ENCODE measurements at places on chromosomes 1 and 21.
A peak's percentile ranks its signal among the peaks of the same experiment; 100 is the strongest.

GRCh38 chr1:56921479-56921878 is 44.3 kb downstream of the C8B start:
- DNase-seq, result no peak

DNA sequence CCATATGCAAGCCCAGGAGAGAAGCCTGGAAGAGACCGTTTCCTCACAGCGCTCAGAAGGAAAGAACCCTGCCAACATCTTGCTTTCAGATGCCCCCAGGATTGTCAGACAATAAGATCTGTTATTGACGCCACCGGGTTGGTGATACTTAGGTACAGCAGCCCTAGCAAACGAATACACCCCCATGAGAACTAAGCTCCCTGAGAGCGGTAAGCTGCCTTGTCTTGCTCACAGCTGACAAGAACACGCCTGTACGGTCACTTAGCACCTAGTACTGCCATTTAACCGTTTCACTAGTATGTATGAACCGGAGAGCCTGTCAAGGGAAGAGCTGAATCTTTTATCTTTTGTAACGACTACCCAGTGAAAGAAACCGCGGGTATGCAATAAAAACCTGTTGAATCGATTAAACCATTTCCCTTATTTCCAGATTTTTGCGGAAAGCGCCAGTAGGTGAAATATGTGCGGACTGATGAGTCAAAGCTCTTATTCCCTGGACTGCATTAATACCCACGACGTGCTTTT is 619 bp upstream of the ZBTB8B start:
- DNase-seq, result no peak

GRCh38 chr21:46431884-46432488 is 26.7 kb upstream of the DIP2A start:
- DNase-seq, result no peak

DNA sequence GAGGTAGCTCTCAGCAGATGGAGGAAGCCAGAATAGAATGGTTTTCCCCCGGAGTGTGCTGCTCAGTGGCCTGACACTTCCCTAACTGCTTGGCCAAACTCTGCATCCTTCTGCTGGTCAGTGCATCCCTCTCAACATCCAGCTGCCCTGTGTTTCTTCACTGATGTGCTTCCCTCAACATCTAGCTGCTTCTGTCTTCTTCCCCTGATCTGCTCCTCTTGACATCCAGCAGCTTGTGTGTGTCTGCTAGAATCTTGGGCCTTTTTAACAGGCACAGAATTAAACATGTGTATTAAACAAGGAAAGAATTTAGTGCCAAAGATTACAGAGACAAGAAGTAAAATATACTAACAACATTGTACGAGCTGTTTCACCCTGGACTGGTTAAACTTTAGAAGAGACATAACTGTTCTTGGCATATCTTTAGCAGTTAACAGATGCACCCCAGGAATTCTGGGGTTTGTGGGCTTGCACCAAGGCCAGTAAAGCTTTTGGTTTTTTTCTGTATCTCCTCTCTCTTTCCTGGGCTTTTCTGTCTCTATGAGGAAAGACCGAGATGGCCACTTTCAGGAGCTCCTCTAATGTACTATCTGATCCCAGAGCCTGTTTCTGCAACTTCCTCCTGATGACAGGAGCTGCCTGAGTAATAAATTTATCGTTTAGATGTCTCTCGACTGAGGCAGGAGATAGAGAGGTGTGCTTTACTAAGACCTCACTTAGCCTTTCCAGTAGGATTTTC is 34.8 kb upstream of the HSD3B1 start:
- no peak for DNase-seq

- DNase-seq, result no peak
Measured at GRCh38 chr1:16978567-16979474, 1.6 kb downstream of the MFAP2 start.

DNA sequence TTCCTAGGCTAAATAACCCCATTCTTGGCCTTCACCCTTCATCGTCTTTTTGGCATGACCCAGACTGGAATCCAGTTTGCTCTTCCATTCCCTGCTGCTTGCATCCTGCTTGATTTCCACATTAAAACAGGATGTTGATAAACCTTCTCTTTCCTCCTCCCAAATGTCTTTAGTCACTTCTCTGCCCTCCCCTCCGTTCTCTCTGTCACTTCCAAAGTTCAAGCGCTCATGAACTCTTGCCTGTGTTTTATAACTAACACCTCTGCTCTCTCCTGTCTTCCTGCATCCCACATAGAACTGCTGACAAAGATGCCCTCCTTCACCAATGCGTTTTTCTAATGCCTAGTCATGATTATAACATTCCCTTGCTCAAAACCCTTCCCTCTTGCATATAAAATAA is 65.6 kb upstream of the SLC44A3 start:
- no peak for DNase-seq

DNA sequence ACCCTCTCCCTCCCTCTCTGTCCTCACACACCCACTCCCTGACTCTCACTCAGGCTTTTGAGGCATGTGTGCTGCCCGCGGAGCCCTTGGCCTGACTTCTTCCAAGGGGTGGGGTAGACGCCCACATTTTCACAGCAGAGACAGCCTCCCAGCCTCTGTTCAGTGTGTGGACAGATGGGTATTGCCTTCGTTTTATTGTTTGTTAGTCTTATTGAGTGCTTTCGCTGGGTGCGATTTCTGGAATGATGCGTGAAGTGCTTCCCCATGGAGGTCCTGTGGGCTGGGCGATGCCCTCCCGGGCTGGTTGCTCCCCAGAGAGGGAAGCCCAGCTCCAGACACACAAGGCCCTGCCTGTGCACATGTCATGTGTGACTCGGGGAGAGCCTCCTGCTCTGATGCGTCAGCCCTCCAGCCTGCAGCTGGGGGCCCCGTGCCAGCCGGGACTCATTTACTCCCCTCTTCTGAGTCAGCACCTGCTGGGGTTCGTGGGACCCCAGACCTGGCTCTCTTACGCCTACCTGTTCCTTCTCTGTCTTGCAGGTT is 14.7 kb downstream of the PDXK start:
- no peak for DNase-seq

DNA sequence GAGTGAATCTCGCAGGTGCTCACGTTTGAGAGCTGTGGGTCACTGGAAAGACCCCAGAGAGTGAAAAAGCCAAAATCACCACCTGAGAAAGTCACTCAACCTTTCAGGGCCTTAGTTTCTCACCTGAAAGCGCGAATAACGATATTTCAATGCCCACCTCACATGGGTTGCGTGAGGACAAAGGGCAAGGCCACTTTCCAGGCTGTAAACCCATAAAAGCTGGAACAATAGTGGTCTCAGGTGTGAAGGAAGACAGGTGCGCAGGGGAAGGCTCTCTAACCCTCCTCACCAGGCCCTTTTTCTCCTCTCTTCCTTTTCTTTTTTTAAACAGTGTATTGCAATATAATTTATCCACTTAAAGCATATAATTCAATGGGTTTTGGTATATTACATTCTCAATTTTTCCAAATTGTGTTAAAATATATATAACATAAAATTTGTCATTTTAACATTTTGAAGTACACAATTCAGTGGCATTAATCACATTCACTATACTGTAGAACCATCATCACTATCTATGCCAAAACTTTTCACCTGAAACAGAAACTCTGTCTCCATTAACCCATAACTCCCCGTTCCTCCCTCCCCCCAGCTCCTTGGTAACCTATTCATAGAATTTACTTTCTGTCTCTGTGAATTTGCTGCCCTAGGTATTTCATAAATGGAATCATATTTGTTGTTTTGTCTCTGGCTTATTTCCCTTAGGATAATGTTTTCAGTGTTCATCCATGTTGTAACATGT is 118.4 kb upstream of the TNR start:
- no peak for DNase-seq

- DNase-seq, result no peak
Measured at GRCh38 chr1:224435999-224436398, 1.4 kb upstream of the WDR26 start.

DNA sequence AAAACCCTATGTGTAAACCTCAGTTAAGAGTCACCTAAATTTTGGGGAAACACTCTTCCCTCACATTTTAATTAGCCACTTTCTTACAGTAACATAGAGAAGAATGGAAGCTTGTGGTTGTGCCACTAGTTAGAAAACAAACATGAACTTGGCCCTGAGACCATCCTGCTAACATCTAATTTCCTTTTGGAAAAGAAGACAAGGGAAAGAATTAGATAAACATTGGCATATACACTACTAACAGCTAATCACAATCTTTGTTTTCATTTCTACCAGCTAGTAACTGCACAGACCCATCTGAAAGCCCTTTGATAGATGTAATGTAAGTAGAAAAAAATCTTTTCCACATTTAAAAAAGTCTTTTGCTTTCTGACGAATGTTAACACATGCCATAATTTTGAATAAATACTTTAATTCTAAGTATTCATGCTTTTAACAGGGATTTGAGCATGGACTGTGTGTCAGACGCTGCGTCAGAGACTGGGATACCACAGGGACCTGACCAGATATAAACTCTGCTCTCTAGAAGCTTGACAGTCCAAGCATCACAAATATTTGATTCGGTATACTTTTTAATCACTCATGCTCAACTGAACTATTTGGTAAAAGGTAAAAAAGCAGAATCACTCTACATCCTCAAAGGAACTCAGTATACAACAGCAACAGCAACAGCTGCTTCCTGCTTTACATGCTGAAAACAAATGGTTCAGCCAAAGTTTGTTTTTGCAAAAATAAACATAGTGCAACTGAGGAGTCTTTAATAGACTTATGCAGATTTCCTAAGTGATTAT is 30.2 kb downstream of the DPH5 start:
- no peak for DNase-seq

- DNase-seq, result peak; percentile 62
Measured at GRCh38 chr1:15412175-15412800, 2.6 kb downstream of the EFHD2 start.

DNA sequence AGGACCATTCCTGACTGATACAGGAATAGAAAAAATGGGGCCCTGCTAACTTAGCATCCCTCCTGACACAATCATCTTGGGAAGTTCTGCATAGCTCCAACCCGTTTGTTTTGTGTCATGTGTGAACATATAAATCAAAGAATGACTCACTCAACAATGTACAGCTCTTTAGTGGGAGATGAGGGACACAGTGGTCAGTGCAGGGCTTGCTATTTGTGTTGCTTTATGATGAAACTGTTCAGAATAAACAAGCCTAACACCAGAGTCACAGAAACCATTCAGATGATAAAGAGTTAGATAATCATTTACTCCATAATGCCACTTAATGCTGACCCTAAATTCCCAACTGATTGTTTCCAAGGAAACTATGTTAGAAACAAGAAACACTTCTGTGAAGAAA is 154.2 kb upstream of the ZNHIT6 start:
- no peak for DNase-seq

- DNase-seq, result no peak
Measured at GRCh38 chr1:46187106-46187869, 10.9 kb downstream of the POMGNT1 start.

GRCh38 chr1:74834261-74834660 is 101.3 kb downstream of the TYW3 start:
- no peak for DNase-seq

DNA sequence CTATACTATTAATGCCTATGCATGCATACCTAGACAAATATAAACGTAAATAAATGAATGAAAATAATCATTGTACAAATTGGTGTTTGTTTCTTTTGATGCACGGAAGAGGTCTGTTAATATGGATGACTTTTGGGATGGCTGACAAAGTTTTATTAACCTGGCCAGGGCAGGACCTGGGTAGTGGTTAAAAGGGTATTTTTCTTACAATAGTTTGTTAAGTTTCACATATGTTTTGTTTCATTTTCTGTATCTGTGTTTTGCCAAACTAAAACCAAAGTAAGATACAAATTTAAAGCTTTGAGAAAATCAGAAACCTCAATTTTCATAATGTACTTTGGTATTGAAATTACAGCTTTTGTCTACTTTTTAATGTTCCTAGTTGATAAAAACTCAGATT is 222.7 kb upstream of the OLFM3 start:
- DNase-seq, result no peak

- DNase-seq, result no peak
Measured at GRCh38 chr1:54323921-54324250, 82.3 kb downstream of the SSBP3 start.

DNA sequence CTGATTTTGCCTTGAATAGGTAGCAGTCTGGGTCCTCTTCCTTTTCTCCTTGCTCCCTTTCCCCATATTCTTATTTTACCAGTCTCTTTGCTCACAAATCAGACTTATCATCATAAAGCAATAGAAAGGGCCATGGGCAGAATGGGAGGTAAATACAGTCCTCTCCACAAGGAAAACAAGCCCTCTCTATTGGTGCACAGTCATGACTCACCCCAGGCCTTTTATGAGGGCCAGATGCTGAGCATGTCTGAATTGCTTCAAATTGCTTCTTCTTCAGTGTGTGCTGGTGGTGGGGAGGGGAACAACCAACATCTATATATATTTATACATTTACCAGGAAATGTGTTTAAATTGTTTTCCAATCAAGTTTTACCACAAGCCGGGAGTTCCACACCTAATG is 75.2 kb downstream of the GFI1 start:
- DNase-seq, result no peak

DNA sequence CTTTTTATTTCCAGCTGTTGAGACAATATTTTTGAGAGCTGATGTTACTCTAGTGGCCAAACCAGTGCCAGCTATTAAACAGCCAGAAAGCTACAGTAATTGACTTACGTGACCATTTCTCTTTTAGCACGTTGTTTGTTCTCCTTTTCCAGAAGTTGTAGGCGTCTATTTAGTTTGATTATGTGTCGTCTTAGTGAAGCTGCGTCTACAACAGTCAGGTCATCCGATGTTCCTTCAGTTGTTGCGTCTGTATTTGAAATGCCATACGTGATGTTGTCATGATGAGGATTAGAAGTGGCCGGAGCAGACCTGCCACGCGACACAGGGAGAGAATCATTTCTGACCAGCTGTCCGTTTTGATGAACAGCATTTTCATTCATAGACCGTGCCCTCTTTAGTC is 38.2 kb downstream of the TMEM51 start:
- DNase-seq, result no peak

- DNase-seq, result no peak
Measured at GRCh38 chr1:117173691-117174090, 37.0 kb downstream of the VTCN1 start.

DNA sequence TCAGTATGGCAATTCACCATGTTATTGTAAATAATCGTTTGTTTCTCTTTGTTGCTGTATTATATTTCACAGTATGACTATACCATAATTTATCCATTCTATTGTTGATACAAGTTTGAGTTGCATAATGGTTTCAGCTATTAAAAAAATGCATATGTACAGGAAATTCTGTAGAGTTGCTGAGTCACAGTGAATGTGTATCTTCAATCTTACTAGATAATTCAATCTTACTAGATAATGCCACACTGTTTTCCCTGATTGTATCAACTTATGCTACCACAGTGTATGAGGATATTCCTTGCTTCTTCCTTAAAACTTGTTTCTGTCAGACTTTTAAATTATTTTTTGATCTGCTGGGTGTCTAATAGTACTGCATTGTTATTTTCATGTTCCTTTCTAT is 3.5 kb upstream of the COA6 start:
- no peak for DNase-seq

DNA sequence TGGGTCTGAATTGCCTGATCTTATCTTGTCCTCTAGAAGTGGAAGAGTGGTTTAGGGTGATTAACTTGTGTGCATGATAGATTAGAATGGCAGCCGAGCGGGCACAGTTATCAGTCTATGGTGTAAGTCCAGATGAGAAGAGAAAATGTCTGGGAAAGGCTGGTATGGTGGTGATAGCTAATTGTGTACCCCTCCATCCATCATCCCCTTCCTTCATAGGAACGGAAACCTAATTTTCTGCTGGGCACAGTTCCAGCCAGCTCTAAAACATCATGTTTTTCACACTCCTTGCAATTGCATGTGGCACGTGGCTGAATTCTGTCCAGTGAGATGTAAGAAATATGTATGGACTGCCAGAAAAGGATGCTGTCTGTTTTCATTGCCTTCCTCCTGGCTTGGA is 40.9 kb upstream of the ZP4 start:
- DNase-seq, result no peak

- no peak for DNase-seq
Measured at GRCh38 chr1:43951021-43951985, 4.6 kb downstream of the IPO13 start.

Data from activated naive CD4-positive, alpha-beta T cell treated with Interleukin-2 at 50 U/mL for 16 hours (primary cell).